ENCODE measurements at places on chromosomes 7 and 10. TPM values are rescaled to one million over a fixed set of nuclear protein-coding genes. Genes with fewer than 3 reads are reported as not detected.
A peak's percentile ranks its signal among the peaks of the same experiment; 100 is the strongest.

DNA sequence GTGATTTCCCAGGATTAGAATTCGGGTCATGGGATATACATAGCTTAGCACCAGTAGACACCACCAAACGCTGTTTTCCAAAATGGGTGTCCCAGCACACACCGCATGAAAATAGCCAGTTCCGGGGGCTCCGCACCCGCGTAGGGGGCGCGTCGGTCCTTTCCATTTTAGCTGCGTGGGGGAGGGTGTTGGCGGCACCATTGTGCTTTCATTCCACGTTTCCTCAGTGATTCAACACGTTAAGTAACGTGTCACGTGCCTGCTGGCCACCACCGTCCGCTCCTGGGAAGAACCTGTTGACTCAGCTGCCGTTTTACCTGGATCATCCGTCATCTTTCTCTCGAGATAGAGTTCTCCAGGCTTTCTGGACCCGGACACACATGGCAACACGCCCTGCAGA lies 25.6 kb upstream of the ADGRA1 start:
- H3K4me1 ChIP-seq, result no peaks in the 10 kb centered on the region

DNA sequence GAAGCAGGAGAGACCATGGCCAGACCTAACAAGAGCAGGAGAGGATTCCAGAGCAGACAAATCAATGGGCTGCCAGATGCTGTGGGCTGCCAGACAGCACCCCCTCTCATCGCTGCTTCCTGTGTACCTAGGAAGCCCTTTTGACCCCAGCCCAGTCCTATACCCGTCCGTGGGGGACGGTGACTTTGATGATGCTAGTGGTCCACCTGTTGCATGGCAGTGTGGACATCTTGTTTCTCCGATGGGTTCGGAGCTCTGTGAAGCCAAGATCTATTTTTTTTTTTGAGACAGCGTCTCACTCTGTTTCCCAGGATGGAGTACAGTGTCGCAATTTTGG lies 18.2 kb upstream of the GDI2 start:
- DNase-seq, result no peak
- no peaks in the 10 kb centered on the region for H3K36me3 ChIP-seq
- no peak overlapping the region for H3K4me3 ChIP-seq

DNA sequence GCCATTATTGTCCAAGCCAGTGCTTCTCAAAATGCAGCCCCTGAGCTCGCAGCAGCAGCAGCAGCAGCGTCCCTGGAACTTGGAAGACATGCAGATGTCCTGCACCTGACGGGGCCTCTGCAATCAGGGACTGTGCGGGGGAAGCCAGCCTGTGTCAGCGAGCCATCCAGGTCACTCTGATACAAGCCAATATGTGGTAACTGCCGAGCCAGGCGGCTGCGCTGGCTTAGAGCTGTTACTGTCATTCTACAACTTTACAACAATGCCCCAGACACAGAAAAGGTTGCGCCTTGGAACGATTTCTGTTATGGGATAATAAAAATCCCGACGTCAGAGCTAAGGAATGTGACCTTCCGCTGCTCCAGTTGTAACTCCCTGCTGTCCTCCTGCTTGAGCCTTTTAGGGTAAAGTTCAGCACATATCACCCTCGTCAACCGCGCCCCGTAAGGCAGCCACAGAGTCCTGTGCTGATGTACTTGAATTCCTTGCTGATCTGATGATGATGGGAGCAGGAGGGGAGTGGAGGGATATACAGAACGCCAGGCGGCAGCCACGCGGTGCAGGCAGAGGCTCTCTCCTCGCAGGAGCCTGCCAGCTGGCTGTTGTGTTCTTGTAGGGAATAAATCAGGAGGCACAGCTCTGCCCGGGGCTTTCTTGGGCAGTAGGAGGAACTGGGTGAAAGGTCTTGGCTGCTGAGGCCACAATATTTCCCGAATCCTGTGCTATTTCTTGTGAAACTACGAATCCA lies 20.0 kb upstream of the CRYGN start:
- peak; percentile 61 for DNase-seq
- H3K36me3 ChIP-seq, result peaks cover 36% of the 10 kb centered on the region
- no peak overlapping the region for H3K27ac ChIP-seq
- no peaks in the 10 kb centered on the region for H3K27me3 ChIP-seq
- peaks cover 8% of the 10 kb centered on the region for H3K4me1 ChIP-seq

DNA sequence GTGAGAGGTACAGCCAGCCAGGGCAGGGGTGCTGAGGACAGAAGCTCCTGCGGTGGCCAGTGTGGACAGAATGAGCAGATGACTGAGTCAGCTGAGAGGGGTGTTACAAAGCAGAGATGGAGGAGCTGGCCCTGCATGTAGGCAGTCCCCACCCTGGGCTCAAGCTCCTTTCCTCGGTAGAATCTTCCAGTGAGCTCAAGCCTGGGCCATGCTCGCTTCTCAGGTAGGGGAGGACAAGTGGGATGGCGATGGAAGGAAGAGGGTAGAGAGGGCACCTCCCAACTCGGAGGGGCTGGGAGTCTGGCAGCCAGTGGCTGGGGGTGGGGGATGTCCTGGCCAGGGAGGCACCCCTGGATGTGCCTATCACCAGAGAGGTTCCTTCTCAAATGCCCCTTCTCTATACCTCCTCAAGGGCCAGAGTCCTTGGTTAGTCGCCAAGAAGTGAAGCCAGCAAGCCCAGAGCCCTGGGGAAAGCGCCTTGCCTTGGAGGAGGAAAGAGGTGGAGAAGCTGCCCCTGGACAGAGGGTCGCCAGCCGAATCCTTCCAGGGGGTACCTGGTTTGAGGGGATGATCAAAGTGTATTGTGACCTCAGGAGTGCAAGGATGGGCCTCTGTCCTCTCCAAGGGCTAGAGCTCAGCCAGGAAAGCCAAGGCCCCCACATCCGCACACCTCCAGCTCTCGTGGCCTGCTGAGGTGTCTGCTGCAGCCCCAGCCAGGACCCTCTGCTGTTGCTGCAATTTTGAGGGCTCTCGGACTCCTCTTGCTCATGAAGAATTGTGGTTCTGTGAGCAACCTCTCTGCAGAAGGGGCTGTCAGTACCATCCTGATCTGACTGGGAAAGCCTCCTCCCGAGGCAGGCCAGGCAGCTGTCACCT lies 88.6 kb upstream of the MACROH2A2 start:
- no peak overlapping the region for H3K4me3 ChIP-seq
- DNase-seq, result no peak
- H3K27ac ChIP-seq, result no peak overlapping the region
- peaks cover 1% of the 10 kb centered on the region for H3K4me1 ChIP-seq
- no peaks in the 10 kb centered on the region for H3K27me3 ChIP-seq
- H3K36me3 ChIP-seq, result no peaks in the 10 kb centered on the region

TMEM236 gene
- not detected for total RNA-seq

GRCh38 chr10:87712913-87713616 lies 53.4 kb downstream of the PAPSS2 start:
- no peak for DNase-seq
- H3K4me1 ChIP-seq, result no peaks in the 10 kb centered on the region
- H3K27ac ChIP-seq, result no peak overlapping the region
- H3K27me3 ChIP-seq, result no peaks in the 10 kb centered on the region
- no peak overlapping the region for H3K4me3 ChIP-seq

- H3K36me3 ChIP-seq, result peaks cover 15% of the 10 kb centered on the region
- no peak overlapping the region for H3K4me3 ChIP-seq
- H3K27ac ChIP-seq, result no peak overlapping the region
Measured at GRCh38 chr10:12481924-12482323, 132.6 kb downstream of the CAMK1D start.

Data from H9 (cell line).